ENCODE measurements at places on chromosomes 1 and 21.

DNA sequence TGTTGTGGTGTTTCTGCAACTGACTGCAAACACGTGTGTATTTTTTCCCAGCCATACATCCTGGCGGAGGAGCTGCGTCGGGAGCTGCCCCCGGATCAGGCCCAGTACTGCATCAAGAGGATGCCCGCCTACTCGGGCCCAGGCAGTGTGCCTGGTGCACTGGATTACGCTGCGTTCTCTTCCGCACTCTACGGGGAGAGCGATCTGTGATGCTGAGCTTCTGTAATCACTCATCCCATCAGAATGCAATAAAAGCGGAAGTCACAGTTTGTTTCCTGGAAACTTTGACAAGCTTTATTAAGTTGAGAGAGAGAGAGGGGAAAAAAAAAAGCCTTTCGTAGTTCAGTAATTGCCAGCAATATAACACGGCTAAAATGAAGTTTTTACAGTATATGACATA lies 32.7 kb upstream of the MTR start:
- DNase-seq = no peak

DNA sequence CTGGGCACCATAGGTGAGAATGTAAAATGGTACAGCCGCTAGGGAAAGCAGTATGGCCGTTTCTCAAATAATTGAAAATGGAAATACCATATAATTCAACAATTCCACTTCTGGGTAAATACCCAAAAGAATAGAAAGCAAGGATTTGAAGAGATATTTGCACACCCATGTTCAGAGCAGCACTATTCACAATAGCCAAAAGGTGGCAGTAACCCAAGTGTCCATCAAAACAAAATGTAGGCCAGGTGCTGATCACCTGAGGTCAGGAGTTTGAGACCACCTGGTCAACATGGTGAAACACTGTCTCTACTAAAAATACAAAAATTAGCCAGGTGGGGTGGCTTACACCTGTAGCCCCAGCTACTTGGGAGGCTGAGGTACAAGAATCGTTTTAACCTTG lies 62.1 kb downstream of the OLIG1 start:
- DNase-seq = no peak

- no peak for DNase-seq
Measured at GRCh38 chr1:31878058-31878457, 60.1 kb downstream of the PTP4A2 start.

DNA sequence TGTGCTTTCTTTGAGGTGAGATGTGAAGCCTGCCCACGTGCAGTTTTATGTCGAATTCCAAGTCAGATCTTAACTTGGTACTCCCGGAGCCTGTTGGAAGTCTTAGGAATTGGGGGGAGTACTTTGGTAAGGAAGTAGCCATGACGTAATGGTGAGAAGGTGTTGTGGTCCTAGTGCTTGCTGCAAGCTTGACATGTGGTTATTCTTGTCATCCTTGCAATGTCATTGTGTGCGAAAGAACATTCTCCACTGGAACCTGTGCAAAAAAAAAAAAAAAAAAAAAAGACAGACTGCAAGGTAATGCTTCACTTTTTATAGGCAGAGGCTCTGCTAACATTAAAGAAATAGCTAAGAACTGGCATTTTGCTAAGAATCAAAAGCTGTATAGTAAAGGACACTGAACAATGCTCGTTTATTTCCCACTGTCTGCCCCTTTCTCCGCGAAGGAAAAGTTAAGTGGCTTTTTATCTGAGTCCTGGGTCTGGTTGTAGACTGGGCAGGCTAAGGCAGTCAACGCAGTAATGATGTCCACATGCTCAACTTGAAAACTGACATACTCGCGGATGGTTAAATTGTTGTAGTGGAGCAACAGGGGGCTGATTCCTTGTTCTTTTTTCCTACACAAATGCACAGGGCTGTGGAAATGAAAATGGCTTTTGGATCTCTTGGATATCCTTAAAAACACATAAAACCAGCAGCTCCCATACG lies 2.1 kb downstream of the KAZN start:
- DNase-seq = no peak

DNA sequence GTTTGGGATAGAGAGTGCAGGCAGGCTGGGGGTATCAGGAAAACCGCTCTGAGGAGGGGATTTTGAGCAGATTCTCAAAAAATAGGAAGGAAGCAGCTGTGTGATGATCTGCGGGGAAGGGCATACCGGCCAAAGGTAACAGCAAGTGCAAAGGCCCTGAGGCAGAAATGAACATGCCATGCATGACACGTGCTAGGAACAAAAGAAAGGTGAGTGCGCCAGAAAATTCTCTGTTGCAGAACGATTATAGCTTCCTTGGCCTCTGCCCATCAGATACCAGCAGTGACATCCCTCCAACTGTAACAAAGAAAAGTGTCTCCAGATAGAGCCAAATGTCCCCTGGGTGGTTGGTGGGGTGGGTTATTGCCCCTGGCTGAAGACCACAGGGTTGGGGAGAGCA lies 37.0 kb upstream of the FAM131C start:
- DNase-seq = no peak

DNA sequence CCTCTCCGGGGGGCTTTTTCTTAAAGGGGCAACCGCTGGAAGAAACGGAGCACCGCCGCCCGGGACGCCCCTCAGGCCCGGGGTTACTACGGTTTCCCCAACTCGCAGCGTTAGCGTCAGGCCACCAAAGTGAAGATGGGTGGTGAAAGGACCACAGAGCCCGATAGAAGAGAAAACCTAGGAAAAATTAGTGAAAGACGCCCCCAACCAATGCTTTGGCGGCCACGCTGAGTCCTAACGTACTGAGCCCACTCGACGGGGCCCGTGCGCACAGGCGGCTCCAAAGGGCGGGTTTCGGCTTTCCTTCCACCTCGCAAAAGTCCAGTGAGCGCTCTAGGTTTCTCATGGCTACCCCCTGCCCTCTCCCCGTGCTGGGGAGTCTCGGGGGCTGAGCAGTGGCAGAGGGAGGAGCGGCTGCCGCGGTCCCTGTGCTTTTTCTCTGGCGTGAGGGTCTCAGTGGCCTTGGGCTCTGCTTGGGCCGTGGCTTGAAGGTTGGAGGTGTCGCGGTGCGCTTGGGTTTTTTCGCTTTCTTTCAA lies 12.2 kb upstream of the SPEN start:
- no peak for DNase-seq

- DNase-seq = no peak
Measured at GRCh38 chr1:59162665-59163064, 134.2 kb upstream of the FGGY start.

GRCh38 chr1:27967884-27968466 lies 8.2 kb downstream of the XKR8 start:
- no peak for DNase-seq

DNA sequence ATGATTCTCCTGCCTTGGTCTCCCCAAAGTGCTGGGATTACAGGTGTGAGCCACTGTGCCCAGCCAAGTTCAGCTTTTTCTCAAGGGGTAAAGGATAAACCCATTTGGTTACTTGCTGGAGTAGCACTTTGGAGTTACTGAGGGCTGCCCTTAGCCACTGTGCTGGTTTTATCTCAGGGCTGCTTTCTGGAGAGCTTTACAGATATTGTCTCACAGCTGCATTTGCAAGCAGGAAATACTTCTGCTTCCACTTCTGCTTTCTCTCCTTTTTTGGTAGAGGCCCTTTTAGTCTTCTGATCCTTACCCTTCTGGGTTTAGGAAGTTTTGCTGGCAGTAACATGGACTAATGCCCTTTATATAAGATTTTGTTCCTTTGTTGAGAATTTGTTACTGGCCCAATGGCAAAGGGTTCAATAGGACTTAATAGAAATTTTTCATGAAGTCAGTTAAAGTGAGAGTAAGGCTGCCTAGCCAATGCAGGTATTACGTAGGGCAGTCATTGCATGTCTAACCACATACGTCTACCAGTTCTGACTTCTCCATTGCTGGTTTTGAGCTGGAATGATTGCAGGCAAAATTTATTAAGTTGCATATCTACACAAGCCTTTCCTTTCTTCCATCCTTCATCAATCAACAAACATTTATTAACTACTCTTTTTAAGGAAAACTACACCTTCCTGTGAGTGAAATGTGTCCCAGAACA lies 24.4 kb downstream of the CAP1 start:
- no peak for DNase-seq

- no peak for DNase-seq
Measured at GRCh38 chr1:53265581-53265980, 27.3 kb upstream of the MAGOH start.

DNA sequence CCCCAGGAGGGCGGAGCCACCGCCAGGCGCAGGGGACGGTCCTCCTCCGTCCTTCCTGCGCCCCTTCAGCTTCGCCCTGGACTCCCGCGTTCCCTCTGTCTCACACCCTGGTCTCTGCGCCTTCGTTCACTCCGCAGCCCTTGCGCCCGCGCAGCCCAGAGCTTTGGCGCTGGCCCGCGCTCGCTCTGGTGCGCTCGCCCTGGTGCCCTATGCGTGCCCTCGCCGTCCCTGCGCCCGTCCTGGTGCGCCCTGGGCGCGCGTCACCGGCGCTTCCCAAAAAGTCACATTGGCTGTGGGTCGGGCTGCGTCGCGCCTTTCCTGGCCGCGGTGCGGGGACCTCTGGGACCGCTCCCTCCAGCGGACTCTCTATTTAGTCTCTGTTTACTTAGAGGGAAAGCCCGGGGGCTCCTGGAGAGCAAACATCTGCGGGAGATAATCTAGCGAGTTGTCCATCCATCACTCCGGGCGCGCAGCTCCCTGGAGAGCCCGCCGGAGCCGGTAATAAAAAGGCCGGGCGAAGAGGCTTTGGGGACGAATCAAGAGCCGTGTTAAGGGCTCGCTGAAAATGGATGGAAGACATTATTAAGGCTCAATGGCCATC lies 178.6 kb downstream of the PRDM16 start:
- DNase-seq = no peak

DNA sequence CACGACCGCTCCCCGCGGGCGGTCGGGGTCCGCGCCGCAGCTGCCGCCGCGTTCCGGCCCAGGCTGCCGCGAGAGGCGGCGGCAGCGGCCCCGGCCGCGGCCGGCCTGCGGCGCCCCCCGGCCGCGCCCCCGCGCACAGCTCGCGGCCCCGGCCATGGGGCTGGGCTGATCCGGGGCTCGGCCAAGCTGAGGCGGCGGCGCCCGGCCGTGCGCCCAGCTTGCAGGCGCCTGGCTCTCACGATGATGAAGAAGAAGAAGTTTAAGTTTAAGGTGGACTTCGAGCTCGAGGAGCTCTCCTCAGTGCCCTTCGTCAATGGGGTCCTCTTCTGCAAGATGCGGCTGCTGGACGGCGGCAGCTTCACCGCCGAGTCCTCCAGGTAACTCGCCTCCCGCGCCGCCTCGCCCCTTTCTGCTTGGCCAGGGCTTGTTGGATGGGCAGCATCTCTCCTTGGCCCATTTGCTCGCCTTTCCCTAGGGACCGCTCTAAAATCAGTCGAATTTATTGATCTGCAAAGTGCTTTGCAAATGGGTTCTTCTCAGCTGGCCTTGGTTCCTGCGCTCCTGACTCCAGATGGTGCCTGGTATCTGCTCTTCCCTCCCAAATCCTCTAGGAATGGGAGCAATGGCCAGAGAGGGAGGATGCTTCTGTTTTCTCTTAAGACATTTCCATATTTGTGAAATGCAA lies 431 bp downstream of the EEIG2 start:
- DNase-seq = peak; percentile 74

GRCh38 chr1:88956003-88956402 lies 36.4 kb downstream of the KYAT3 start:
- no peak for DNase-seq

- DNase-seq = no peak
Measured at GRCh38 chr1:247415423-247416361, at the start of gene NLRP3. Gene NLRP3 (plus strand): TSS chr1:247416173. CDS start chr1:247418801, 2,628 bp downstream.

- no peak for DNase-seq
Measured at GRCh38 chr1:207088701-207089626, at the start of gene C4BPB. Gene C4BPB (plus strand): TSS chr1:207088860. CDS start chr1:207089532, 672 bp downstream.

DNA sequence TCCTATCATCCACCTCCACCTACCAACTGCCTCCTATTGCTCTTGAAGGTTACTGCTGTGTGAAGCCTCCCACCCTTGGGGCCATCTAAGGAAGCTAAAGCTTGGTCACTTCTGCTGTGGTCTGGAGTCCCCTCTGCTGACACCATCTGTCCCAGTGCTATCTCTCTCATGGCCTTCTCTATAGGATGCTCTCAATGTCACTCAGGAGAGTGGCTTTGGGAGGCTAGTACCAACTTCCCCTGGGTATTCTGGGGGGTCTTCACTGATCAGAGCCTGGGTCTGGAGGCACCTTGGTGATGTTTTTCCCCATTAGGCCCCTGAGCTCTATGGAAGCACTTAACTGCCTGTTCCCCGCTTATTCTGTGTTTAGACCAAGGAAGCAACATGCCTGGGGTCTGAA lies 12.3 kb upstream of the NCF2 start:
- no peak for DNase-seq

- no peak for DNase-seq
Measured at GRCh38 chr1:208203127-208203847, 40.9 kb downstream of the PLXNA2 start.

DNA sequence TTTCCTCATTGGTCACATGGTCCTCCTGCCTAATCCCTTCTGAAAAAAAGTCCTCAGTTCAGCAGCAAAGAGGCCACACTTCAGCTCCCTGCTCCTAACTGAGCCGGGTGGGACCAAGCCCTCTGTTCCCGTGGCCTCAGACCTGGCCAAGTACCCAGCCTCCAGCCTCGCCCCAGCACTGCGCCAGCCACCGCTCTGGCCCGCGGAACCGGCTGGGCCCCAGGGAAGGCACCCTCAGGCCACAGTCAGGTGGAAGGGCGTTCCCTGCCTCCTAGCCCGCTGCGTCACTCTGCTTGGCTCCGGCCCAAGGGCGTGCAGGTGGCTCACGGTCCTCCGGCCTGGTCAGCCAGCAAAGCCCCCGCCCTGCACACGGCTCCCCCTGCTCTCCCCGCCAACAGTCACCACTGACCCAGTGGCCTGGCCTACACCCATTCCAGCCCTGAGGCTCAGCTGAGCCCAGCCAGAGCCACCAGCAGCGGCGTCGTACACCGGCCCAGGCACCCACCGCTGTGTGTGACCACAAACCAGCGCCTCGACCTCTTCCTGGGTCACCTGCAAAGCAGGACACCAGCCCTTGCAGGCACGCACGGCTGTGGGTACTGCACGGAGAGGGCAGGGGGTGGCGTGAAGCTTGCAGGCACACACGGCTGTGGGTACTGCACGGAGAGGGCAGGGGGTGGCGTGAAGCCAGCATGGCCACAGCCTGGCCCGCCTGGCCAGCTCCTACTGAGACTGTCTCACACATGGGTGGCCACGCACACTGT lies 19.4 kb downstream of the NADK start:
- no peak for DNase-seq

DNA sequence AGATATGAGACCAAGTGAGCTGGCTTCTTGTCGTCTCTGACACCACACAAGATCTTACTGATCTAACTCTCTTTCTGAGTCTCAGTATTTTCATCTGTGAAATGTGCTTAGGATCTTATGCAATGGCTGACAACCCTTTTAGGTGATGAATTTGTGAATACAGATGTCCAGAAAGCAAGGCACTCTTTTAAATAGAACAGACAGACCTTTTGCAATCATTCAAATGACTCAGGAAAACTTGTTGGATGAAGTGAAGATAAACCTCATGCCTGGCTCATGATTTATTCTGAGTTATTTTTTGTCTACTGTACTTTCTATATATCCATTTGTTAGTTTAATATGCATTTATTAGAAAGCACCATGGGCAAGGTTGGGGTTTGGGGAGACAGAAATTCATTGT lies 411.3 kb downstream of the PTPRU start:
- no peak for DNase-seq

DNA sequence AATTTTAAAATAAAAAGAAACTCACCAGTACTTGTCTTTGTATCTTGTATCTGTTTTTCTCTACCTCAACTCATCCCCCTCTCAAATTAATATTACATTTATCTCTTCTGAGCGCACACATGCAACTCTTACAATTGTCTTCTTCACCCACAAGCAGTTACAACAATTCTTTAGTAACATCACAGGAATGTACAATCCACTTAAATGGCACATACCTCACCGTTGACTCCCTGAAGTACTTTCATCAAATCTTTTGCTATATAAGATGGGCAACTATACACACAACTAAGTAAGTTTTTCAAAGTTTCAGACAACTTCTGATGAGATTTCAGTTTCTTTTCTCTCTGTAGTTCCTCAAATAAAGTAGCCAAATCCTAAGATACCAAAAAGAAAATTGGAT lies 28.3 kb downstream of the HEATR1 start:
- DNase-seq = no peak

Data from left forelimb (tissue), 1 donor.